CD4-positive, alpha-beta T cell treated with Interleukin-4 for 1 hour (primary cell): ENCODE measurements at places on chromosomes 6 and 20.

DNA sequence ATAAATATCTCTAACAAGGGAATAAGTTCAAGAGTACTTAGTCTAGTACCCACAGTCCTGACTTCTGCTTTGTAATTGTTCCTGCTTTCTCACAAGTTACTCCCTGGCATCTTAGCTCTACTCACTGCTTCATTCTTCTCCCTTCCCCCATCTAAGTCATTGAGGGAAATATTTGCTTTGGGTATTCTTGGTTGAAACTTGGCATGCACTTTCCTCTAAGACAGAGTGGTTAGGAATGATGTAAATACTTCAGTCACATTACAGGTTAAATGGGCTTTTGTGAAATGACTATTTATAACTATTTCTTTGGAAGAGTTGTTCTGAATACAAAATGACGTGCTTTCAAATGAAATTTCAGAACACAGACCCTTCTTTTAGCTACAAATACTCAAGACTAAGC lies 67.7 kb upstream of the PLEKHG1 start:
- DNase-seq = no peak

DNA sequence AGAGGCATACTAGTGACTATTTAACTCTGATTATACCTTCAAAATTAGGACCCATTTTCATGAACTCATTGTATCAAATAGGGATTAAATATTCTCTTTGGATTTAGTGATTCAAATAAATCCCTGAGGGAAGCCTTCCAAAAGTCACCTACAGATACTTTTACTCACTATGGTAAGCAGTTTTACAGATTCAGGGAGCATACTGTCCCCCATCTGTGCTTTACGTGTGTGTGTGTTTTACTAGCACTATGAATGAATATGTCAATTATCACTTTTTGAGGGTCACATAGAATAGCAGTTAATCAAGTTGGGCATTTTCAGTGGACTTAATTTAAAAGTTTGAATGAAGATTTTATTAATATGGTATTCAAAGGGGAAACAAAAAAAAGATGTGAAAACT lies 96.7 kb downstream of the EPHA7 start:
- no peak for DNase-seq

DNA sequence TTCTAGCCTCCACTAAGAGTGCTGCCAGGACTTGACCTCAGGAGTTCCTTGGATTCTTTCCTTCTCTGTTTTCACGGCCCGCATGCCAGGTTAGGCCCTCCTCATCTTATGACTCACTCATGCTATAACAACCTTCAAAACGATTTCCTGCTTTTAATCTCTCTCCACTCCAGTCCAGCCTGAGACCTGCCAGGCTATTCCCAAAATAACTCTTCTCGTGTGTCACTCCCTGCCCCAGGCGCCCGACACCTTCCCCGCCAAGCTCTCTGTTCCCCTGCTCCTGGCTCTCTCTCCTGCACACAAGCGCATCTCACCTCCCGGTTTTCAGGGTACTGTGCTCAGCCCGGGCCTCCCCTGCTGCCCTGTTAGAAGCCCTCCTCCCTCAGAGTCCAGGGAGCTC lies 64.1 kb upstream of the RPS6KA2 start:
- DNase-seq = no peak

- DNase-seq = no peak
Observed at GRCh38 chr6:1810880-1811279, 201.2 kb downstream of the FOXC1 start.

GRCh38 chr20:19460386-19460785 lies 247.9 kb downstream of the SLC24A3 start:
- DNase-seq = no peak

- DNase-seq = no peak
Observed at GRCh38 chr6:7260291-7261031, 52.5 kb downstream of the SSR1 start.

DNA sequence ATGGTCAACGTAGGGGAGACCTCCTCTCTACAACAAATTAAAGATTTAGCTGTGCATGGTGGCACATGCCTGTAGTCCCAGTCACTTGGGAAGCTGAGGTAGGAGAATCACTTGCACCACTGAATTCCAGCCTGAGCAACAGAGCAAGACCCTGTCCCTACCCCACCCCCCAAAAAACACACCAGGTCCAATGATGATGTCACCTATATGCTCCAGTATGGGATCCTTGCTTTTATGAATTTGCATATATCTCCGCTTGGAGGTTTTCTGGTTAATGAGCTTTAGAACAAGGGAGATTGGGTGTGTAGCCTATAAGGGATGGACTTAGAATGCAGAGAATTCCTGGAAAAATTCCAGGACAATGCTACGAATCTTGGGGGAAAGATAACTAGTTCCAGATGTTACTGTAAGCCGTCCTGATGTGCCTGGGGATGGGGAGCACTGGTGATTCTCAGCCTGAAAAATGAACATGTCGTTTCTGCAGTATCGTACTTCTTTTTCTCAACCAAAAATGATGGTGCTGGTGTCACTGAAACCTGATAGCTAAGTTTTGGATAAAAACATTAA lies 61.1 kb downstream of the ZBTB2 start:
- no peak for DNase-seq

- peak; percentile 75 for DNase-seq
Observed at GRCh38 chr20:37316116-37316774, 26.8 kb downstream of the MANBAL start.

DNA sequence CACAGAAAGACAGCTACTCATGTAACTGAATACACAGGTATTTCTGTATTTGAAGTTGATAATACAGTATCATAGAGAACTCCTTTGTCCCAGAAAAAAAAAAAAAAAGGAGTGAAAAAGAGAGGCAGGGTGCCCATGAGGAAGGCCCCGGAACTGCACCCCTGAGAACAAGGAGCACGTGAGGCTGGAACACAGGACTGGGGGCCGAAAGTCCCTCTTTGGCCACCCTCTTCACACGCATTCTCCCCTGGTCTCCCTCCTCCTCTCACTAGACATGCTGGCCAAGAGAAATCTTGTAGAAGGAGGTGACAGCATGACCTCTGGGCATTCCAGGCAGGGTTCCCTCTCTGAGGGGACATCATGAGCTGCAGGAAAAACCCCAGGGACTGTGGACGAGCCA lies 62.7 kb upstream of the TRAF3IP2 start:
- no peak for DNase-seq

DNA sequence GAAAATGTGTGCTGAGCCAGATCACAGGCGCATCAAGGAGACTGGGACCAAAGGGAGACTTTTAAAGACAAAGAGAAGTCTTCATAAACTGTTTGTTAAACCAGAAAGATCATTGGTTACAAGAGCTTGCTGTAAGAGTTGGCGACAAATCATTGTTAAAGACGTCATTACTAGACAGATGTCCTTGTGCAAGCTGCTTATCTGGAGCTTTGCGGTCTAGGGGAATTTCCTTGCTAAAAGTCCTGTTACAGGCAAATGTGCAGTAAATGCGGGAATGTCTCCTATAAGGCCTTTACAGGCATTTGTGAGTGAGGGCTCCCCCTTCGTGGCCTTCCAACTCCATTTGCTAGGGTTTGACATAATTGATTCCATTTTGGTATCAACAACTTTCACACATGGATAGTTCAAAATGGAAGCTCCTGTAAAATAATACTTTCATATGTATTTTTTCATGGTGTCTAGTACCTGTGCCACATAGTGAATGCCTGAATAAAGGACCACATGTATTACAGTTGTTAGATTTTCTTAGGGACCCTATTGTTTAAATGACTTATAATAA lies 362.4 kb downstream of the UTRN start:
- DNase-seq = no peak

GRCh38 chr20:16446991-16447390 lies 126.3 kb downstream of the KIF16B start:
- DNase-seq = no peak

GRCh38 chr6:156517088-156517487 lies 260.1 kb upstream of the ARID1B start:
- no peak for DNase-seq

DNA sequence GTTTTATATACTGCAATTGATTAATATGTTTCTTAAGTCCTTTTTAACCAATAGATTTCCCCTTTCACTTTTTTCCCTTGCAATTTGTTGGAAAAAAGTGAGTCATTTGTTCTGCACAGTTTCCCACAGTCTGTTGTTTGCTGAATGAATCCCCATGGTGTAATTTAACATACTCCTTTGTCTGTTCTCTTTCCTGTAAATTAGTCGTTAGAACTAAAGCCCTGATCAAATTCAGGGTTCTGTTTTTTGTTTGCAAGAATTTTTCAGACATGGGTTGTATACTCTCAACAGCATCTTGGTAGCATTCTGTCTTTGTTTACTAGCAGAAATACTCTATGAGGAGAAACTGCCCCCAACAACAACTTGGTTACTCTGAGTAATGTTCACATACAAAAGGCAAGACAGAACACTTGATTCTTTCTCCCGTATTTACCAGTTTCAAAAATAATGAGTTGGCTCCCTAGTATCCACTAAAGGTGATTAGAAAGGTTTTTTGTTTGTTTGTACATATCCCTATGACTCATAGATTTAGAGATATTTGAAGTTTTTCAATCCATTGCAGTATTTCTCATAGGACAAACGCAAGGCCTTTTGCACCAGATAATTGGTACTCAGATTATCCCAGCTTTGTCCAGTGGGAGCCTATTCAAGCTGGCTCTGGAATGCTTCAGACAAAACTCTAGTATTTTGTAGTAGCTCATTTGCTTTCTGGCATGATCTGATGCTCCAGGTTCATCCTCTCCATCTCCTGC lies 16.5 kb downstream of the BLOC1S5 start:
- no peak for DNase-seq

DNA sequence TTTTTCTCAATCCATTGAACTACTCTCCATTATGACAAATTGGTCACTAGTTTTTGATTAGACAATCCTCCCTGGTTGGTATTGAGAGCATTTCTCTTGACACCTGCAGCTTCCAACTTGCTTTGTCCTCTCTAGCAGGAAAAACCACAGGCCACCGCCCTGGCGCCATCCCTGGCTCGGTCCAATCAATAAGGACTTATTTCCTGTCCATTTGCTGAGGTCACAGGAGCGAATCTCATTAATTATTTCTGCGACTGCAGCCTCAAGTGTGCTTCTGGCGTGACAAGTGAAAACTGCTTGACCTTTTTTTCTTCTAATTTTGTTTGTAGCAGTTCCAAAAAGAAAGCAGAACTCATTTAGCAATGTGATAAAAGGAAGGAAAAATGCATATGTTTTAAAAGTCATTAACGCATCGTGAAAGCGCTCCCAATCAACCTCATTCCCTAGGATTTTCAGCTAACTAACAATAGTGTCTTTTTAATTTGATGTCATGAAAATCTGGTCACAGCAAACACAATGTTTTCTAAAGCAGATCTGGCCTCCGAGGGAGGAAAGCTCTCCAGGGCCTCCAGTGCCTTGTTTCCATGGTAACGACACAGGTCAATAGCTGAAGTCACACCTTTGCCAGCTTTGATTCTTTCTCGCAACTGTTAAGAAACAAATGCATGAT lies 39.0 kb upstream of the BEND3 start:
- no peak for DNase-seq

GRCh38 chr6:706146-706545 lies 13.2 kb upstream of the EXOC2 start:
- DNase-seq = no peak

DNA sequence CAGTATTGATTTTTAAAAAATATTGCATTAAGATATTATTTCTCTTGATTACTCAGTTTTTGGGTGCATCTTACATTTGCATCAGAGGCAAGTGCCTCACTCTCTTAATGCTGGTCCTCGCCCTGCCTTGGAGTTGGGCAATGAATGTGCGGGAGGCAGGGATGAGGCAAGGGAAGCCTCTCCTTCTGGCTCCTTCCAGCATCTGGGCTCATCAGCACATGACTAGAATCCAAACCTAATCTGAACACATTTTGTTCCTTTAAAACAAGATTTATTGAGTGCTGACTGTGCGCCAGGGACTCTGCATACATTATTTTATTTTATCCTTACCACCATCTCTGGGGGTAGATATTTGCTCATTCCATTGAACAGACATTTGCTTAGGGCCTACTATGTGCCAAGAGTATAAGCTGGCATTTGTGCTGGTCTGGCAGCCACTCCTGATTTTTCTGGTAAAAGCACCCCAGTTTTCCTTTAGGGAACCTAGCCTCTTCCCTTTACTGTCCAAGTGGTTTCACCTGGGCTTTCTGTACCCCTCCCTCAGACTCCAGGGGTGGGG lies 71.9 kb upstream of the ZNFX1 start:
- no peak for DNase-seq

GRCh38 chr6:12751694-12752325 lies 35.2 kb downstream of the PHACTR1 start:
- peak; percentile 3 for DNase-seq

- no peak for DNase-seq
Observed at GRCh38 chr6:34115403-34115795, 30.5 kb downstream of the GRM4 start.

- no peak for DNase-seq
Observed at GRCh38 chr20:23212011-23212410, 125.9 kb upstream of the CD93 start.

DNA sequence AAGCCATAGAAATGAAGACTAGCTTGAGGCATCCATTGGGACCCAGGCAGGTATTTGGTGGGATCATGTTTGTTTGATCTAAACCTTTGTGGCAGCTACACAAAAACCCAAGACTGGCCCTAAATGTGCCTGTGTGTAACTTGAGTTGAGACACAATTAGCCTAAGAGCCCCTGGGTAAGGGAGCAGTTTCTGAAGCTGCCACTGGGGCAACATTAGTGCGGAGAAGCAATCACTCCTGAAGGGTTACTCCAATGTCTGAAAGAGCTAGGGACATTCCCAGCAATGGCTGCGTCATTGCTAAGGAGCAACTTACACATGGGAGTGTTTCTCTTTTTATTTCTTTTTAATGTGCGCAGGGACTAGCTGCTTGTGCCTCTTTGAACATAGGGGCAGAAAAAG lies 67.9 kb upstream of the EEF1E1 start:
- DNase-seq = no peak

DNA sequence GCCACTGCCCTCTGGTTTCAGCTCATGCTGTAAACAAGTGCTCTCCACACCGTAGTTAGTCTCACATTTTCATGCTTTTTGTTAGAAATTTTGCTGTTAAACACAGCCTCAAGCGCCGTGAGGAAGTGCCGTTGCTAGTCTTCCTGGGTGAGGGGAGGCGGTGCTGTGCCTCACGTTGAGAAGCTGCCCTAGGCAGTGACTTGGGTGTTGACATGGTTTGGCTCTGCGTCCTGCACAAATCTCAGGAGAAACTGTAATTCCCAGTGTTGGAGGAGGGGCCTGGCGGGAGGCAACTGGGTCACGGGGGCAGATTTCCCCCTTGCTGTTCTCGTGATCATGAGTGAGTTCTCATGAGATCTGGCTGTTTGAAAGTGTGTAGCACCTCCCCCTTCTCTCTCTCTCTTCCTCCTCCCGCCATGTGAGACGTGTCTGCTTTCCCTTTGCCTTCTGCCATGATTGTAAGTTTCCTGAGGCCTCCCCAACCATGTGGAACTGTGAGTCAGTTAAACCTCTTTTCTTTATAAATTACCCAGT lies 95.8 kb downstream of the ERMARD start:
- DNase-seq = no peak

GRCh38 chr6:35471836-35472345 lies 3.7 kb downstream of the RPL10A start:
- no peak for DNase-seq
